ENCODE measurements at places on chromosomes 4 and X.

- no peak for DNase-seq
Observed at GRCh38 chr4:8763966-8764901, 107.4 kb downstream of the HMX1 start.

GRCh38 chr4:184514121-184514988 is 40.0 kb upstream of the IRF2 start:
- DNase-seq: no peak

GRCh38 chr4:38463268-38463958 is 200.6 kb upstream of the KLF3 start:
- no peak for DNase-seq

DNA sequence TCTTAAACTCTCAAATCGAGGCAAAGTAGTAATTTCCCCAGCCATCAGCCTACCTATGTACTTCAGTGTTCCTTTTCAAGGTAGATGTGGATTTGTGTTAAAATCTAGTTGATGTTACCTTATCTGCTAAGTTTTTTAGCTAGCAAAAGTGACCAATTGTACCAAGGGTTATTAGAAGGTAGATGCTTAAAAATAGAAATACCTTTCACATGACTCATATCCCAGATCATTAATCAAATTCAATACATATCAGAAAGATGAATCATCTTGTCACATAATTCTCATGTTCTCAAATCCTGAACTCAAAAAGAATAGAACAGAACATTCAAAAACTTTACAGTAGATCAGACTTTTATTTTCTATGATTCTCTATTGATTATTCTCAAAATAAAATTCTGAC is 3.5 kb downstream of the ENAM start:
- DNase-seq: no peak

DNA sequence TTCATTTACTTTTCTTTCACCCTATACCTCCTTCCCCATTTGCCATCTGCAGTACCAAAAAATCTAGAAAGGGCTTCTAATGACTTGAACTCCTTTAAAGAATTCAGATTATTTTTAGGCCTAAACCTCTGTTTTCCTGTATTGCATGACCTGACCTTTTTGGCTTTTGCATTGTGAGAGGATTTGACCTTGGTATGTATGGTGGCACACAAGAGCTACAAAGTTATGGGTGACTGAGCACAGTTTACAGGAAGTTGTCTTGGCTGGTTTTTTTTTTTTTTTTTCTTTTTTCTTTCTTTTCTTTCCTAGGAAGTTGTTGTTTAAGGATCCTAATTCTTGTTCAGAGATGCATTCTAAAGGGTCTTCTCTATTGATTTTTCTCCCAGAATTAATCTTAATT is 32.0 kb upstream of the MTMR8 start:
- no peak for DNase-seq

DNA sequence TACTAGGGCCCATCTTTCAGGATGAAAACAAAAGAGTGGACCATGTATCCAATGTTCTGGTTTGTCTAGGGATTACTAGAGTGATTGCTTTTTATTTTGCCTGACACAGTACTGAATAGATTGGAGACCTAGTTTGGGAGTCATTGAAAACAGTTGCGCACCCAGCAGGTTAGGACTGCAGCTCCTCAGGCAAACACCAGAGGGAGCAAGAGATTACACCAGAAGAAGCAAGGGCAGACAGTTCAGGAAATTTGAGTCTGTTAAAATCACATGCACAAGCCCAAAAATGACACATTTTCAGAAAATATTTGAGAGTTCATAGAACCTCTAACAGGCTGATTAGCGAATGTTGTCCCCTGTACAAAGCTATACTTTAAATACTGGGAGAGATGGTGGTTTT is 55.6 kb downstream of the CYLC1 start:
- DNase-seq: no peak

- DNase-seq: no peak
Observed at GRCh38 chr4:184671101-184671500, 21.6 kb downstream of the PRIMPOL start.

DNA sequence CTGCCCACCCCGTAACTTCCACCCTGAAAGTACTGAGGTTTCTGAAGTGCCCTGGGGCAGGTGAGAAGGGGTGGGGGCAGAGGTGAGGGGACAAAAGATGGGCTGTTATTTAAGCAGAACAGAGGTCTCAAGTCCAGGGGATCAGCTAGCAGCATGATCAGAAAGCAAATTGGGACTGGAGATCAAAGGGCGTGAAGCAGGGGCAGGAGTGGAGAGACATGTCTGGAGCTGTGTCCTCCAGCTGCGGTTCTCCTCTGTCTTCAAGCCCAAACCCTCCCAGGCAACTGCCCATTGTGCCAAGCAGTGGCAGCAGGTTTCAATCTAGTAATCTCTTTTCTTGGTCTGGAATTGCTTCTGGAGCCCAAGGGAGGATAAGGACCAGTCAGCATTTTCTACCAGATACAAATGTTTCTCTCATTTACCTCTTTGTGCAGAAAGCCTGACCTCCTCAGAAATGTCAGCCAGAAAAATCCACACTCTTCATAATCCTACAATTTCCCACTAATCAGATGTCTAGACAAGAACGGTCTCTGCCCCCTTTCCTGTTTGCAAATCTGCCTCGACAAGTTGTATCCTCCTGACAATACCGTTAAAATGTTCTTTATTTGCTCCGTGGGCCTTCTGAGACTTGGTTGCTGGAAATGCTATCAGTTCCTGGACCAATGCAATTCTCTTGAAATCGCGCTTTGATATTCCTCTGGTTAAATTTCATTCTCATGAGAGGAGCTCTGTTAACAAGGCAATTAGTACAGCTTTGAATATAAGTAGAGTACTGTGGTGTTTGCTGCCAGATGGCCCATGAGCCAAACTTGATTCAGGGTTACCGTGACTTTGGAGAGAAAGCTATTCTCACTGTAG is 23.2 kb upstream of the RASL11B start:
- no peak for DNase-seq

- DNase-seq: no peak
Observed at GRCh38 chrX:2516623-2517022, 15.8 kb upstream of the DHRSX start.

DNA sequence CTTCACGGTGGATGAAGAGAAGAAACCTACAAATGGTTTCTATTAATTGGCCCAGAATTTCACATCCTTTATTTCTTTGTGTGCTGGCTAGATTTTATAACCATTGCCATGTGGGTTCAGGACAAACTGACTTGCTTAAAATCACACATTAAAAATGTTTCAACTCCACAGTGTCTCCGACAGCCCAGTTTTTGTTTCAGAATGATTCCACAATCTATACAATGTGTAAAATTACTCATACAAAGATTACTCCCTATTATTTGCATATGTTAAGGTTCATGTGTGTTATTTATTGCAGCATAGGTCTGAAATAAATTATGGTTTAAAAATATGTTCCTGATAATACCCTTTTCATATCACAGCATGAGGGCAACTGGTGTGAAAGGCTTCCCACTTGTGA is 20.6 kb downstream of the DCHS2 start:
- no peak for DNase-seq

DNA sequence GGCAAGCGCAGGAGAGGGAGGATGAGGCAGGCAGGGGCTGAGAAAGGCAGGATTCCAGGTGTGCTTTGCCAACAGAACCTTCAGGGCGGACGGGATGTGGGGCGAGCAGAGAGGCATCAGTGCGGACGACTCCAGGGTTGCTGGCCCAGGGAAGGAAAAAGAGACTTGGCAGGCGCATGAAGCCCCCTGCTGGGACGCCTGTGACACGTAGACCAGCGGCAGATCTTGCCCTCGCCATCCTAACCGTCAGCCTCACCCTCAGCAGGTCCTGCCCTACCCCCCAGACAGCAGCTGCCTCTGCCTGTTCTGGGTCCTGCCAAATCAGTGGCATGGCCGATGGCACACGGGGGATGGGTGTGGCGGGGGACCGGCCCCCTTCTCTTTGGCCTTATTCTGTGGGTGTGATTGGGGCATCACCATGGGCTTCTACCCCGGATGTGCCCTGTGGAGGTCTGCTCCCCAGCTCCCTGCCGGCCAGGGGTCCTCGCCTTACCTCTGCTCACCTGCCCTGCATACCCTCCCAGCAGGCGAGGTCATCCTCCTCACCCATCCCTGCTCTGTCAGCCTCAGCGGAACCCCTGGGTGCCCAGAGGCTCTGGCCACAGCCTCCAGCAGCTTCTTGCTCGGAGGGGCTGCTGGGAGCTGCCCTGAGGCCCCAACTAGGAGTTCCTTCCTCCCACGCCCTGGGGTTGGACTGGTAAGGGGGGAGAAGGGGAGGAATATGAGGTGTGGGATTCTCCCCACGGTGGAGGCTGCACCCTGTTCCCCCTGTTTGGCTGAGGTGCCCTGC is 2.9 kb upstream of the SH3BP2 start:
- DNase-seq: no peak

- no peak for DNase-seq
Observed at GRCh38 chr4:37717576-37717975, 31.4 kb upstream of the RELL1 start.

GRCh38 chr4:38313999-38314561 is 349.9 kb upstream of the KLF3 start:
- DNase-seq: no peak

DNA sequence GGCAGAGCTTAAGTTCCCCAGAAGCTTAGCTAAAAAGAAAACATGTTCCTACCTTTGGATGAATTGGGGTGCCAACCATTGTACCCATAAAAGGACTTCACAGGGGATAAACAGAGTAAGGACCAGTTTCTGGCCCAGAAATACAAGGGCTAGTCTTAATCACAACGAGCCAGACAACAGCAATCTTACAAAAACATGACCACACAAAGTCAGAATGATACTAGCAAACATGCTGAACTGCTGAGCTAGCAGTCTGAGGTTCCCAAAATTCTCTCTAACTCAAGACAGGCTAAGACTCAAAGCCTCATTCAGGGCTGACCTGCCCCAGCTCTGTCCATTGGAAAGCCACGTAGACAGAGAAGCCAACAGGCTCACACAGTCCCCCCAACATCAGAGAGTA is 40.3 kb downstream of the ATP11C start:
- DNase-seq: no peak

DNA sequence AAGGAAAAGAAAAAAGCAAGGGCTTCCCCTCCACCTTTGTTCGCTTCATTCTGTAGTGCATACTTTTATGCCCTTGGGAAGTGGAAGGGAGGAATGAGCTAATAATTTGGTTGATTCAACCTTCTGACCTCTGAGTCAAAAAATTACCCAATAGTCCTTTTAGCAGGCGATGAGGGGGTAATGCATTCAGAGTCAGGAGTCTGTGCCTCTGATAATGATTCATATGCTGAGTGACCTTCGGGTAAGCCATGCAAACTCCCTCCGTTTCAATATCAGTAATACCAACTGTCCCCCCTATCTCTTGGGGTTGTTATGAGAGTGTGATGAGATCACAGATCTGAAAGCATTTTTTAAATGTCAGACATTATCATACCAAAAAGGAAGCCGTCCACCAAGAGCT is 41.6 kb upstream of the ACSL4 start:
- no peak for DNase-seq

DNA sequence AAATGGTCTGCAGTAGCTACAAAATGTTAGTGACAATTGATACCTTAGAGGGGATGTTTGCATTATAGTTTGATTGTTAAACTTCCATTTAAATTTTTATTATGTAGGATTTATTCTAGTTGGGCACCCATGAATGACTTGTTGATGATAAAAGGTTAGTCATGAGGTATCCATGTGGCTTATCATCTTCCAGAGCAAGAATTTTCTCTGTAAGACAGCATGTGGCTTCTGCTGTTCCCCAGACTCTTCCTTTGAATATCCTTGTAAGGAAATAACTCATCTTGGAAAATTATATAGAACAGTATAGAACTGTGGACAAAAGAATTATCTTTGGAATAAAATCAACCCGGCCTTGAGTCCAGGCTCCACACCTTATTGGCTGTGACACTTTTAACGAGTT is 40.1 kb upstream of the KLHL8 start:
- DNase-seq: no peak

DNA sequence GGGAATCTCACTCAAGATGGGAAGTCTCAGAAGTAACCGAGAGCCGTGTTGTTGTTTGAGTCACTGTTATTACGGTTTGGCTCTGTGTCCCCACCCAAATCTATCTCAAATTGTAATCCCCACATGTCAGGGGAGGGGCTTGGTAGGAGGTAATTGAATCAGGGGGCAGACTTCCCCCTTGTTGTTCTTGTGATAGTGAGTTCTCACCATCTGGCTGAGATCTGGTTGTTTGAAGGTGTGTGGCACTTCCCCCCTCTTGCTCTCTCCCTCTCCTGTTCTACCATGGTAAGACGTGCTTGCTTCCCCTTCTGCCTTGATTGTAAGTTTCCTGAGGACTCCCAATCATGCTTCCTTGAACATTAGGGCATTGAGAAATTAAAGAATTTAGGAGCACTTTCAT is 37.0 kb downstream of the HAND2 start:
- DNase-seq: no peak

- DNase-seq: no peak
Observed at GRCh38 chr4:125582302-125582701, 267.5 kb downstream of the FAT4 start.

DNA sequence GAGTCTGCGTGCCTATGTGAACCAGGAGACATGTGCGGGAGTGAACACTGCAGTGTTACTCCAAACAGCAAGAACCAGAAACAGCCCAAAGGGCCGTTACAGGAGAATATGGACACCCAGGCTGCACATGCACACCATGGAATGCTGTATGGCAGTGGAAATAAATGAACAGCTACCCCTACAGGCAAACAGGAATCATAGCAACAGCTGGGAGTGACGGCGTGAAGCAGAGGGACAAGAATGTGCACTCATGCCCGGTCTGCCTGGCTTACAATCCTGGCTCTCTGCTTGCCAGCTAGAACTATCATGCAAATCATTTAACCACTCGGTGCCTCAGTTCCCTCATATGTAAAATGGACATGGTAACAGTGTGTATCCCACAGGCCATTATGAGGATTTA is 16.6 kb downstream of the GPKOW start:
- DNase-seq: no peak

Measured in activated T-cell treated with anti-CD3 and anti-CD28 coated beads for 4 hours (primary cell).